Stimulated activated CD8-positive, alpha-beta memory T cell treated with anti-CD3 and anti-CD28 coated beads, Interleukin-7, amount 100 ng/mL, for 1 hour (primary cell): ENCODE measurements at places on chromosomes 5 and 9.

DNA sequence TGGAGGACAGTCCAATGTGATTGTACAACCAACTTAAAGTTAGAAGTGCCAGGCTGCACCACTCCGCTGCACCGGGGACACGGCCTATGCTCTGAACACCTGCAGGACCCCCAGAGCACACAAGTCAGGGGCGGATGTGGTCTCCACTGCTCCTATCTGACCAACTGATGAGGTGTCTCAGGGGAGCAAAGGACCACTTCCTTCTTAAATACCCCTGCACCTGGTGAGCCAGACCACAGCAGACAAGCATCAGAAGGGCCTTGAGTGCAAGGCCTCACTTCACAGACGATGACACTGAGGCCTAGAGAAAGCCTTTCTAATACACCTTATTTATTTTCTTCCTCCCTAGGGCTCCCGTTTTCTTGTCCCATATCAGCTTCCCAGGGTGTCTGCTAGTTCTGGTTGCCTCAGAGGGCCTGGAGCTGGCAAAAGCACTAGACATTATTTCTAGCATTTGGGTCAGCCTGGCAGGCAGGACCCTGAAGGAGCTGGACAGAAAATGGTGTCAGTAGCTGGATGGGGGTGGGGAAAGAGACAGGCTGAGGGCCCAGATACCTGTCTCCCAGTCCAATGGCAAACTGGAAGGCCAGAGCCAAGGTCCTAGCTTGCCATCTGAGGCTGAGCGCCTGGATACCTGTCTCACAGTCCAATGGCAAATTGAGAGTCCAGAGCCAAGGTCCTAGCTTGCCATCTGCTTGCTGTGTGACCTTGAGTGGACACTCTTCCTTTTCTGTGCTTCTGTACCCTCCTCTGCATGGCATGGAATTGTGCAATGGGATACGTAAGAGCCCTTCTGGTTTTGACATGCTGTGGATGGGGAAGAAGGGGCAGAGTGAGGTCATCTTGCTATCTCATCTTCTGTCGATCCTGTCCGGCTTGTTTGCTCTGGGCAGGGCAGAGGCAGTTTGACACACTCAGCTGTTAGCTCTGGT, 9.0 kb downstream of the CCDC69 start:
- no peak for DNase-seq

GRCh38 chr5:122915717-122916461, 70.5 kb downstream of the SNX24 start:
- DNase-seq = no peak

DNA sequence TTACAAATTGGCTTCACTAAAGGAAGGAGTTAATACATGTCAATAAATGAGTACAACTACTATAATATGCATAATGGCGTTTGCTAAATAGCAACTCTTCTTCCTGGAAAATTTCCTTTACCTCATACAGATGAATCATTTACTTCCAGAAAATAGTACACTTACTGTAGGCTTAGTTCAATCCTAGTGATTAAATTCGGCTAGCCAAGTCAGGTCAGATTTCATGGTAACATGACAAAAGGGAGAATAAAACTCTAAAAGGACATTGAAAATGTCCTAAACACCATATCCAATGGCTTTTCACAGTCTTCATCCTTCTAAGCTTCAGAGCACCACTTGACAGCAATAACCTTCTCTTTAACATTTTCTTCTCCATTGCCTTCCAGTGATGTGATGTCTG, 42.1 kb upstream of the ZFAND5 start:
- no peak for DNase-seq

GRCh38 chr5:98938464-98938863, 9.7 kb upstream of the CHD1 start:
- no peak for DNase-seq

DNA sequence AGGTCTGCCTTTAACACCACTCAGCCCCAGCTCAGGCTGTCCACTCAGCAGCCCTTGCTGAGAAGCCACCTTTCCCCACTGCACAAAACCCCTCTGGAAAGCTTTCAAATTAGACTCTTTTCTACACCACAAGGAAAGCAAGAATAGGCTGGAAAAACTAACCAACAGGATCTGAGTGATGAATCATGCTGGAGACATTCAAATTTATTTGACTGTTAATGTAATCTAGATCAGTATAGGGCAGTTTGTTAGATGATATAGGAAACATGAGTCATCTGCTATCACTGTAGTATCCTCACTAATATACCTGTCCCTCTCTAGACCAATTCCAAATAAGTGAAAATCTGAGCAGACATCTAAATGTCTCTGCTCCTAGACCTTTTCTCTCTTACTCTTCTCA, 127.8 kb upstream of the PAM start:
- DNase-seq = no peak

- DNase-seq = no peak
Observed at GRCh38 chr9:124282442-124283227, 24.9 kb downstream of the NEK6 start.

DNA sequence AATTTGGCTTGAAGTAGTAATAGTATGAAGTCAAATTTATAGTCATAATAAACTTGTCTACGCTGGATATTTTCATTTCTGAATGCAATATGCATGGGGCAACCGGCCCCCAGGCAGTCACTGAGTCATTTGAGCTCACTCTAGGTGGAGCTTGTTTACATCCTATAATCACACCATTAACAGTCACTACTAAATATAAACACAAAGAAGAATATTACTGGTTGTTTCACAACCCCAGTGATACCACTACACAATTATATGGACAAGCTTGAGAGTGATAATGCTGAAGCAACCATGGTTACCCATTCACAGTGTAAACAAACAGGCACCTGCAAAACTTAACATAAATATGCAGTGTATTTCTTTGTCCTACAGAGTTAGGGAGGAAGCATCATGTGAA, 68.7 kb downstream of the MARCHF3 start:
- DNase-seq = no peak

DNA sequence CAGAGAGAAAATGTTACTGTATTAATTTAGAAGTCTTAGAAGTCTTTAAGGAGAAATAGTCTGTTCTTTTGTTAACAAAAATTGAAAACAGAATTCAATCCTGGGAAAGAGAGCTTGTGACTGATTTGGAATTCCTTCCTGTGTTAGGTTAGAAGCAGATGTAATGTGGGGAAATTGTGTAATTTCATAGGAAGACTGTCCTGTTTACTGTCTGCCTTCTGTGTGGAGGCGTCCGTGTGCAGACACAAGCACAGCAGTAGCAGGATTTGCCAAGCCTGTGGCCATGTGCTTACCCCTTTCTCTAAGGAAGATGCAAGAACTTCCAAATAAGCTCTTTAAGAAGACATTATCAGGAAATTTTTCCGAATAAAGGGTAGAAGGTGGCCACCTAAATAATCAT, 36.7 kb upstream of the F2R start:
- DNase-seq = no peak

GRCh38 chr5:80936881-80937280, 23.3 kb upstream of the RASGRF2 start:
- no peak for DNase-seq

GRCh38 chr9:74570879-74571512, 73.9 kb downstream of the RORB start:
- DNase-seq = no peak

DNA sequence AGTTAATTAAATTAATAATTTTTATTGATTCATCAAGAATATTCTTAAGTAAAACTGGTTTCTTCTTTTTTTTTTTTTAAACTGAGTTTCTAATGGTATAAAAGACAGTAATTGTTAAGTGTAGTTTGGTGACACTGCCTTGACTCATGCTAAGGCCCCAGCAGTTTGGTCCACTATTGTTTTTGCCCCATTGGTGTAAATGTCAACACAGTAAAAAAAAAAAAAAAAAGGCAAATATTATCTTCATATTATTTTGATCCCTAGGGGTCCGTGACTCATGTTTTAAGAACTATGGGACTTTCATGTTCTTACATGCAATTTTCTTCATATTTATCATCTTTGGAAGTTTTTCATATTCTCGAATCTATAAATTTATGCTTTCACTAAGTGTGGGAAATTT, 29.2 kb upstream of the JAK2 start:
- DNase-seq = no peak

- DNase-seq = no peak
Observed at GRCh38 chr9:8762479-8763085, 963.0 kb upstream of the DMAC1 start.

GRCh38 chr9:94983552-94983951, 257.1 kb downstream of the AOPEP start:
- DNase-seq = no peak
